ENCODE measurements at places on chromosomes 5 and 9. TPM values are rescaled to one million over a fixed set of nuclear protein-coding genes. Genes with fewer than 3 reads are reported as not detected.
A peak's percentile ranks its signal among the peaks of the same experiment; 100 is the strongest.

The PPP6C gene
- total RNA-seq = 30.0 TPM

The AGXT2 gene
- total RNA-seq = not detected

The MOB3B gene
- total RNA-seq = 10.9 TPM

The MARVELD2 gene
- total RNA-seq = 52.0 TPM

GRCh38 chr9:2210201-2210600 is 195.1 kb downstream of the SMARCA2 start:
- DNase-seq = peak; percentile 12

GRCh38 chr5:151240924-151241635 is 11.9 kb upstream of the GM2A start:
- no peak for DNase-seq

- no peak for DNase-seq
Measured at GRCh38 chr5:131245948-131246347, 17.9 kb upstream of the CDC42SE2 start.

- no peak for DNase-seq
Measured at GRCh38 chr5:74450095-74450494, 190.4 kb downstream of the ENC1 start.

GRCh38 chr5:128099944-128100343 is 16.4 kb downstream of the SLC12A2 start:
- DNase-seq = no peak

- no peak for DNase-seq
Measured at GRCh38 chr5:57311921-57312735, 138.3 kb downstream of the GPBP1 start.

DNA sequence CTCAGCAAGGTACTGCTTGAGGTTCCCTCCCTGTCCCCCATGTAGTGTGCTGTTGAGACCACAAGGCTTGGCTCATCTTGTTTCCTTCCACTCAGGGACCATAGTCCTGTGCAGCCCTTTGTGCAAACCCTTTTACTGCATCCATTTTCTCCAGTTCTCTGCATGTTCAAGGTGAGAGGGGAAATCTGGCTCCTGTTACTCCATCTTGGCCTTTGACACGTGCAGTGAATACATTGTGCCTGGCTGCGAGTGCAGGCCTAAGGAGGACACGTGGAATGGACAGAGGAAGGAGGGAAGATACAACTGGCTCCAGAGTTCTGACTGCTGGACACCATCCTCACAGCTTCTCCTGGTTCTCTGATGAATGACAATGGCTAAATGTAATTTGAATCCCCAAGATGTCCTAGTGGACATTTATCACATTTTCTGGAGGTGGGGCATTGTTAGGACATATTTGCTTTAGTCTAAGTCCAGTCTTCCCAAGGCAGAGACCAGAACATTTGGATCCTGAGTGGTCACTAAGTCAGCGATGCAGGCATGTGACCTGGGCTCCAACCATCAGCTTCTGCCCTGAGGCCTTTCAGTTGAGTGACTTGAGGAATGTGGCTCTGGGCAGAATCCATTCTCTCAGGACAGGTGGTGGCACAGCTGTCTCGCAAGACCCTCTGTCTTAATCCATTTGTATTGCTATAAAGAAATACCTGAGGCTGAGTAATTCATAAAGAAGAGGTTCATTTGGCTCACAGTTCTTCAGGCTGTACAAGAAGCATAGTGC is 189.0 kb upstream of the DAP start:
- no peak for DNase-seq

DNA sequence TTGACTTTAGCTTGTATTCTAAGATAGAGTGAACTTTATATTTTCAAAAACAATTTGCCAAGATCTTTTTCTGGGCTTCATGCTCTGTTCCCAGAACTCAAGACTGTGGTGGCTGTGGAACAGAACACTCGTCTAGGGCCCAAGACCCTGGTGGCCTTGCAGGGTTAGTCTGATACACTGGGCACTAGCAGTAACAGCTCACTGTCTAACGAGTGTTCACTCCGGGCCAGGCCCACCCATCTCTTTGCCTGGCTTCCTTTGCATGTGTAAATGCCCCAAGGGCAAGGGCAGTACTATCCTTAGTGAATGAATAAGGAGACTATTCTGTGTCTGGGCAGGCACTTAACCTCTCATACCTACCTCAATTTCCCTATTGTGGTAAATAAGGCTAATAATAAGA is 47.4 kb downstream of the PHF2 start:
- DNase-seq = no peak

DNA sequence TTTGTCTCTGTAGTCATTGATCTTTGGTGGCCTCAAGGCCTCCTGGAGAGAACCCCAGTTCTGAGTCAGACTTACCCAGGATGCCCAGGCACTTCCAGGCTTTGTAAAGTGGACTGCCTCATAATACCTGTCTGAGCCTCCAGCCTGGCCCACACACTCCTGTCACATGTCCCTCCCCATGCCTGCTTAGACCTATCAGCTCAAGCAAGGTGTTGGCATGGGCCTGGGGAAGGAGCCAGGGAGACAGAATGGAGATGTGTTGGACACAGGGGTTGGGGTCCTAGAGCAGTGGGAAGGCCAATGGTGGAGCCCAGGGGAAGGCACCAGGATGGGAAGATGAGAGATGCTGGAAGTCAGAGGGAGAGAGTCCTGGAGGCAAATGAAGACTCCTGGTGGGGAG is 136.2 kb downstream of the CFAP90 start:
- no peak for DNase-seq

DNA sequence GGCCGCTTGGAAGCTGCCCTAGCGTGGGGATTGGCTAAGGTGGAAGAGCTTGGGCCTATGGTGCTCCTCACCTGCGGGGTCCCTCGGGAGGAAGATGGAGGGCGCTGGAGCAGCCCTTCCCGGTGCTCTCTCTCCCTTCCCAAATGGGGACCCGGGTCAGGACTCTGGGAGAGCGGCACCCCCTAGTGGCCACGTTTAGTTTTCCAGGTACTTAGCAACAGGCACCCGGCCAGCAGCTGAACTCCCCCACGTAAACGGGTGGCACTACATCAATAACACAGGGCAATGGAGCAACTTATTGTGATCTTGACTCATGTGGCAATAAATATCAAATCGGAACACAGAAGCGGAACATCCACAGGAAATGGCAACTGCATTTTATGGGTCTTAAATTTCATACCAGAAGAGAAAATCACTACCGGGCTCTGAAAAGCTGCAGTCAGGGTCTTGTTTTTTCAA is 316.6 kb downstream of the AGTPBP1 start:
- DNase-seq = peak; percentile 27

- DNase-seq = peak; percentile 69
Measured at GRCh38 chr9:69569738-69570451, 102.3 kb downstream of the APBA1 start.

DNA sequence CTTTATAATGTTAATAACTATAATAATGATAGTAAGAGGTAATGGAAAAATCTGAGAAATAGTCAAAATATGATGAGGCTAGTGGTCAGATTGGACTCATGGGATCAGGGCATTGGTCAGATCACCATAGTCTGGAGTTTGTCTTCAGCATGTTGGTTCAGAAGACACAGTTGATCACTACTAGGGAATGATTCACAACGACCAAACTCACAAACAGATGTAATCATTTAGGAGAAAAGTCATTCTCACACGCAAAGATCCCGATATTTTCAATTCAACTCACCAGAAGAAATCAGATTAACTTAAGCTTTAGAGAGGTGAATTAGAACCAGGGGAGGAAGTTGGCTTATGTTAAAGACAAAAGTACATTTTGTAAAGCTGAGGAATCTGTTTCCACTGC is 131.8 kb downstream of the LURAP1L start:
- DNase-seq = no peak

DNA sequence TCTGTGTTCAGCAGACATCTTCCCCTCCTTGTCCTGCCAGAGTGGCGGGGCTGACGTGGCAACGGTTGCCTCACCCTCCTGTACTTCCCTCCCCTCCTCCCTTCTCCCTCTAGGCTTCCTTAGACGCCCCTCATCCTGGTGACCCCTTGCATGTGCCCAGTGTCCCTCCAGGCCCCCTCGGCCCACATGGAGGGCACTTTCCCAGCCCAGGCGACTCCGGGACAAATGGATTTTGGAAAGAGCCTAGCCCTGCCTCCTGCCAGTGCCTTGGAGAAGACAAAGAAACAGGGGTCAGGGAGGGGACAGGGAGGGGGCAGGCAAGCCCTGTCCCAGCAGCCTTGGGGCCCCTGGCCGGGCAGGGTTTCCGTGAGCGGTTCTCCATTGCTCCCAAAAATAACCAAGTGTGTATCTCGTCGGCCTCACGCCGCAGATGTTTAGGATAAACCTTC is 38.3 kb upstream of the NEURL1B start:
- no peak for DNase-seq

DNA sequence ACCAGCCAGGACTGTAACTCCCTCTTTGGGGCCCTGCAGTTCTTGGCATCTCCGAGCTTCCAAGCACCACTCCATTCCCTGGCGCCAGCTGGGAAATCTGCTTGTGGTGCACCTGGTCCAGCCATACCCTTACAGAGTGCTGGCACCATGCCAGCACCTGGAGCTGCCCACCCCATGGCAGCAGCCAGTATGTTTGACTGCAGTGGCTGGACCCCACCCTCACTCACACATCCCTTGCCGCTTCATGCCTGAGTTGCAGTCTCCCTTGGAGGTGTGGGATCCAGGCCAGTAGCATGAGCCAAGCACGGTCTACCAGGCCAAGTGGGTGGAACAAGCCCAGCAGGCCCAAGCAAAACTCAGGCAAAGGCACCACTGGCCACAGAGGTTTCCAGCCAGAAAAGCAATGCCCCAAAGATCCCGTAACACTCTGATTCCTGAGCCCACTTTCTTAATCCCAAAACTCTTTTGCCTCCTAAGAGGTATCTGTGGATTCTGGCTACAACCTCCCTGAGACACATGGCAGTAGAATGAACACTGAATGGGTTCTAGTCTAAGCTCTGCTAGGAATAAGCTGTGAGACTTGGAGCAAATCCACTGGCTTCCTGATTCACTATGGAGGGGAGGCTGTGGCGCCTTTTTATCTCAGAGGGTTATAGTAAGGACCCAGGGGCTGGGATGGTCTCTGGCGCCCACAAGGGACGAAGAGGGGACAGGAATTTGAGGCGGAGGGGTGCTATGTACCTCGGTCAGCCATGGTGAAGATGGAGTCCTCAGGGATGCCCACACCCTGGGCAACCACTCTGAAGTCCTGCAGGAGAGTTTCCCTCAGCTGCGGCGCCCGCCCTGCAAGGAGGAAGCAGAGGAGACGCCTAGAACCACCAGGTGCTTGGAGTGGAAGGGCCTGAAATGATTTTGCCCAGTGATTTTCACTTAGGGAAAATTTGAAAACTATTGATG is 5.6 kb downstream of the AMBP start:
- no peak for DNase-seq

DNA sequence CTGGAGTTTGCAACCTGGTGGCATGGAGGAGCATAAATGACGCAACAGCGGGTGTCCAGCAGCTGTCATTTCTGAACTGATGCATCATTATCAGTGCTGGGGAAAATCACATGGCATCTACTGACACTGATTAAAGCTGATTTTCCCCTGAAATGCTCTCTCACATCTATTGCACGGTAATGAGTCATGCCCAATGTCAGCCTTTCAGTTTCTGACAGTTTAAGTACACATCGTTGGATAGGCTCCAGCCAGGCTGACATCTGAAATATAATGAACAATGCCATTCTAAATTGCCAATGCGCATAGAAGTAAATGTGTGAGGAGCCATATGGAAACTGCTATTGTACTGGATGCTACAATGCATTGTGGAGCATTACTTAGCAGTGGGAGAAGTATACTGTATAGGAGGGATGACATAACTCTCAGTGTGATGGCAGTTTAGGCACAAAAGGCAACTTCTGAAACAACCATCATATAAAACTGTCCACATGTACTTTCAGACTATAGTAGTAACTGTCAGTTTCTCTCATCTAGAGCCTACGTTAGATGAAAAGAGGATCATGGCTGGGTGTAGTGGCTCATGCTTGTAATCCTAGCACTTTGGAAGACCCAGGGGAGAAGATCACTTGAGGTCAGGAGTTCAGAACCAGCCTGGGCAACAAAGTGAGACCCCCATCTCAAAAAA is 389.3 kb upstream of the DMAC1 start:
- DNase-seq = no peak

GRCh38 chr5:149793256-149793550 is 63.1 kb downstream of the PPARGC1B start:
- peak; percentile 32 for DNase-seq
